DMS79 (cell line): ENCODE measurements at places on chromosomes 7 and 10.

DNA sequence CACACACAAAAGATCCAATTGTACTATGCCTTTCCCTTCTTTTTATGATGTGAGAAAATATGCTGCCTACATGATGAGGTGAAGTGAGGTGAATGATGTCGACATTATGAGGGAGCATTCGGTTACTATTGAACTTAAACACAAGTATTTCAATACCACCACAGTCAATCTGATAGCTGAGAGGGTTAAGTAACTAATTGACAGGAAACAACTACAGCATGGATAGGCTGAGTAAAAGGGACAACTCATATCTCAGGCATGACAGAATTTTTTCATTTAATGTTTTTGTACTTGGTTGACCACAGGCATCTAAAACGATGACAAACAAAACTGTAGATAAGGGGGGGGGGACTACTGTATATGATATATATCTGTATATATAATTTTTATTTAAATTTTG lies 488.9 kb downstream of the SH2D4B start:
- no peak for DNase-seq

DNA sequence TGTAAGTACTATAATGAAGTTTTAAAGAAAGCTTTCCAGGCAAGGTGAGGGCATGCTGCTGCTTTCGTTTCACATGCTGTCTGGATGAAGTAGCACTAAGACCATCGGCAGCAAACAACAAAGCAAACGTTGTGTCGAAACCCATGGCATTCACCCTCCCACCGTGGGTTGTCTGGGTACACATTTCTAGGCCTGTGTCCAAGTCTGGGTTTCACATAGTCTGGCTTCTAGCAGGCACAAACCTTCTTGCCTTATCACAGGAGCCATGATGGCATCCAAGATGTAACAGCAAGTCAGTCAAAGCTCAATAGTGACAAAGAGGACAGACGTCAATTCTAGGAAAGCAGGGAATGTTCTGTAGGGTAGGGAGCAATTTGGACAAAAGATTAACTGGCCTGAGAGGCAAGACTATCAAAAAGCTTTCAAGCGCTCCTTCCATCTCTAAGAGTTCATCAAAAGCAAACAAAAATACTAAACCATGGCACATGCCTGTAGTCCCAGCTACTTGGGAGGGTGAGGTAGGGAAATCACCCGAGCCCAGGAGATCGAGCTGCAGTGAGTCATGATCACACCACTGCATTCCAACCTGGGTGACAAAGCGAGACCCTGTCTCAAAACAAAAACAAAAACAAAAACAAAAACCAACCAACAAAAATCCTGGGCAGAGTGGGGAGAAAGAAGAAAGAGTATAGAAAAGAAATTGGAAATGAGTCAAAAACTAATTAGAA lies 42.7 kb downstream of the PAXIP1 start:
- DNase-seq: no peak

DNA sequence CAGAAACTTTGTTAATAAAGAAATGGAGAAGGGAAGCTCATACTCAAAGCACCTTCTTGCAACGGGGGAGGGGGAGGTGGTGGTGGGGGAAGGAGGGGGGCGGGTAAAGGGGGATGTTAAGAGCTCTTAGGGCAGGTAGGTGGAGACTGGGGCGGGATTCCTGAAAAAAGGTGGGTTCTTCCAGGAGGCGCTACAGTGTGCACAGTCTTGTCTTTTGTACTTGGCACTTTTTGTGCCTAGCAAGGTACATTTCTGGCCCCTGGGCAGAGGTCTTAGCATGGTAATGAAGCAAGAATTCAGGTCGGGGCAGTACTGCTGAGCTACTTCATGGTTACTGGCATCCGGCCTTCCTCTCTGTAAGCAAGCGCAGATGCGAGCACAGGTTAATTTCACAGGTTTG lies 15.2 kb upstream of the LAMB4 start:
- DNase-seq: no peak

DNA sequence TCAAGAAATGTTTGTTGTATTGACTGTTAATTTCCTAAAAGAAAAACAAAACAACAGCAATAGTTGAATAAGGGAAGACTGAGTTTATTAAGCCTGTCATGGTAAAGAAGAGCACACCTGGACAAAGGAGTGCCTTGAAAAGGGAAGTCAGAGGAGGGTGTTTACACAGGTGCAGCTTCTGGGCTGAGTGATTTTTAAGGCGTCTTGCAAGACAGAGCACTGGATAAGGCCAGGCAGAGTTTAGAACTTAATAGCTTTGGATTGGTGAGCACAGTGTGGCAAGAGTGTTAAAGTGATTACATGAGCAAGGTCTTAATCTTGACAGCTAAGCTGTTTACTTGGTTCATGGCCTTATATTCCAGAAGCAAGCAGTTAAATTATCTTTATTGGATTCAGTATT lies 423.2 kb downstream of the CNTNAP2 start:
- DNase-seq: peak; percentile 7

GRCh38 chr7:77327067-77327931 lies 88.8 kb downstream of the GSAP start:
- DNase-seq: no peak

DNA sequence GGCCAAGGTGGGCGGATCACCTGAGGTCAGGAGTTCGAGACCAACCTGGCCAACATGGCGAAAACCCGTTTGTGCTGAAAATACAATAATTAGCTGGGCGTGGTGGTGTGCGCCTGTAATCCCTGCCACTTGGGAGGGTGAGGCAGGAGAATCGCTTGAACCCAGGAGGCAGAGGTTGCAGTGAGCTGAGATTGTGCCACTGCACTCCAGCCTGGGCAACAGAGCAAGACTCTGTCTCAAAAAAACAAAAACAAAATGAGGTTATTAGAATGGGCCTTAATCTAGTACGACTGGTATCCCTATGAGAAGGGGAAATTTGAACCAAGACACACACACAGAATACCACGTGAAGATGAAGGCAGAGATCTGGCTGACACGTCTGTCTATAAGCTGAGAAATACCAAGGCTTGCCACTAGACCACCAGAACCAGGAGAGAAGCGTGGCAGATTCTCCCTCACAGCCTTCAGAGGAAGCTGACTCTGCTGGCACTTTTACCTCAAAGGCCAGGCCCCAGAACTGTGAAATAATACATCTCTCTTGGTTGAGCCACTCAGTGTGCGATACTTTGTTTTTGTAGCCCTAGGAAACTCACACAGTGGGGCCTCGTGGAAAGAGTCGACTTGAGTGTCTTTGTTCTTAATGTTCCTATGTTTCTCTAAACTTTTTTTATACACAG lies 59.6 kb downstream of the TMEM209 start:
- DNase-seq: no peak

DNA sequence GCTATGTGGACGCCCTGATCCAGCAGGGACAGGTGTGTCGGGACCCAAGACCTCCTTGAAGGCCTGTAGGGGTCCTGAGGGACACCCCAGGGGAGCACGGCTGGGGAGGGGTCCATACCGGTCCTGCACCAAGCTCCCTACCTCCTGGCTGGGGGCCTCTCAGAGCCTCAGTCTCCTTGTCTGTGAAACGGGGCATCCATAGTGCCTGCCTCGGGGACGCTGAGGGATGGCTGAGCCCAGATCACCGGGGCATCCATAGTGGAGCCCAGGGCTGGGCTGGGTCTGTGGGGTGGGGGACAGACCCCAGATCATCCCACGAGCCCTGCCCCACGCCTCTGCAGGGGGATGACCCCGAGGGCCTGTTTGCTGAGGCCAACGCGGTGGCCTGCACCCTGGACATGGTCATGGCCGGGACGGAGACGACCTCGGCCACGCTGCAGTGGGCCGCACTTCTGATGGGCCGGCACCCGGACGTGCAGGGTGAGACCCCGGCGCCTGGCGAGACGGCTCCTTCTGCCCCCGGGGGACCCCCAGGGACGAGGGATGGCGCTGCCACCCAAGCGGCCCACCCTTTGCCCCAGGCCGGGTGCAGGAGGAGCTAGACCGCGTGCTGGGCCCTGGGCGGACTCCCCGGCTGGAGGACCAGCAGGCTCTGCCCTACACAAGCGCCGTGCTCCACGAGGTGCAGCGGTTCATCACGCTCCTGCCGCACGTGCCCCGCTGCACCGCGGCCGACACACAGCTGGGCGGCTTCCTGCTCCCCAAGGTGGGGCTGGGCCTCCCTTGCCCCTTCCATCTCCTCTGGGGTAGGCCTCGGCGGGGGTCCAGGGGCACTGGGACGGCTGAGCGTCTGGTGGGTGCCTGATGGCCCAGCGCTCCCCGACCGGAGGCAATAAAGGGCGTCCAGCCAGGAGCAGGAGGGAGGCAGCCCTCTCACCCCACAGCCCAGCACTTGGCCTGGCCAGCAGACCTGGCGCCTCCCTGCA lies 4.1 kb downstream of the CYP2W1 start:
- no peak for DNase-seq

DNA sequence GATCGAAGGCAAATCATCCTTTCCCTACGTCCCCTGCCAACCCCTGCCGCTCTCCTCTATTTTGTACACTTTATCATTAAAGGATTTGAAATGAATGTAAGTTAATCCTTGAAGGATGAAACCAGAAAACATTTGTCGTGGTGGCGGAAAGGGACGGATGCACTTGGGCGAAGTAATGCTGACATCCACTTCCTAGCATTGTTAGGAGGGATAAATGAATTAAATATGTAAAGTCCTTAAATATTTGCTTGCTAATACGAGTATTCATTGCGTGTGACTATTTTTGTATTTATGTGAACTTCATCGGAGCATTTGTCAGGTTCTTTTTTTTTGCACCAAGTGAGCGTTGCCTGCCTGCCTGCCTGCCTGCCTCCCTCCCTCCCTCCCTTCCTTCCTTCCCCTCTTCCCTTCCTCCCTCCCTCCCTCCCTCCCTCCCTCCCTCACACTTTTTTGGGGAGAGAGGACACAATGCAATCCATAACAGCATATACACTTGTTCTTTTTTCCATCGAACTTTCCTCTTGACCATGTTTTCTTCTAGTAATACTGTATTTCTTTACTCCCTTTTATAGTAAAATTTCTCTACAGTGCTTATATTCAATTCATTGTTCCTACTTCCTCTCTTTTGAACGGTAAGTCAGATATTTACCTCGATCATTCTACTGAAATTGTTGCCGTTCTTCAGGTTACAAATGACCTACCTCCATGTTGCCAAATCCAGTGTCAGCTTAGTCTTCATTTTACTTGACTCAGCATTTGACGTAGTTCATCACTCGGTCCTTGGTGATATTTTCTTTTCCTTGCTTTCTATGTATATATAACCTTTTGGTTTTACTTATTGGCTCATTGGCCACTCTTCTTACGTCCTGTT lies 831 bp downstream of the CCDC7 start:
- peak; percentile 11 for DNase-seq

- no peak for DNase-seq
Observed at GRCh38 chr10:20381761-20382160, 515.4 kb downstream of the NEBL start.

- DNase-seq: no peak
Observed at GRCh38 chr10:77177589-77177988, 460.0 kb downstream of the KCNMA1 start.

GRCh38 chr7:28358423-28358868 lies 53.9 kb upstream of the CREB5 start:
- DNase-seq: no peak

- DNase-seq: peak; percentile 2
Observed at GRCh38 chr7:101521430-101521925, 107.6 kb downstream of the MYL10 start.

GRCh38 chr10:87590705-87591588 lies 68.7 kb upstream of the PAPSS2 start:
- DNase-seq: no peak

DNA sequence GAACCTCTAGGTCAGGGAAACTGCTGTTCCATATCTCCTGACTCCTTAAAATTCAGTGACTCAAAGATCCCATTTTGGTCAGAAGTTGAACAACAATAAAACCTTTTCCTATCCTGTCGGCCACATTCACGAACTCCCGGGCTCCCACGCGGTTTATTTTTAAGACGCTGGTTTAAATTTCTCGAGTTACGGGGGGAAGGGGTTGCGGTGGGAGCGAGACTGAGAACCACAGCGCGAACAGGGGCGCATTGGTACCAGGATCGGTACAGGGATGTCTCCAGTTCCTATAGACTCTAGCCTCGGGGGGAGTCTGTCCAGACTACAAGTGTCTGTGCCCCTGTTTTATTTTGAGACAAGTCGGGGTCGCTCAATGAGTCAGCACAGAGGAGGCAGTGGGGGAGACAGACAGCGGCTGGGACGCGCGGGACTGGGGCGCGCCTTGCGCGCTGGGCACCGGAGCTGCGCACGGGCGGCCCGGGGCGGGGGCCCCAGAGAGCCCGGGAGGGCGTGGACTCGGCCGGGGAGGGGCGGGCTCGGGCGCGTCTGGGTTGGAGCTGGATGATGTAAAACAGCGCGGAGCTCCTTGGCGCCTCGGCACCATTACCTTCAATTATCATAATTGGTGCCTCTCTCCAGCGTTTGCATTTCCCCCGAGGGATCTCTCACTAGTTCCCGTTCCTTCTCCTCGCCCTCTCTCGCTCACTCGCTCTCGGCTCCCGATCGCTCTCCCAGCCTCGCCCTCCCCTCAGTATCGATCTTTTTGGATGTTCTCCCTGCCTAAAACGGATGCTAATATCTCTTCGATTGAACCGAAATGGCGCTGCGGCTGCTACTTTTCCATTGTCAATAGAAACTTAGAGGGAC lies 8.7 kb upstream of the BAMBI start:
- DNase-seq: no peak

DNA sequence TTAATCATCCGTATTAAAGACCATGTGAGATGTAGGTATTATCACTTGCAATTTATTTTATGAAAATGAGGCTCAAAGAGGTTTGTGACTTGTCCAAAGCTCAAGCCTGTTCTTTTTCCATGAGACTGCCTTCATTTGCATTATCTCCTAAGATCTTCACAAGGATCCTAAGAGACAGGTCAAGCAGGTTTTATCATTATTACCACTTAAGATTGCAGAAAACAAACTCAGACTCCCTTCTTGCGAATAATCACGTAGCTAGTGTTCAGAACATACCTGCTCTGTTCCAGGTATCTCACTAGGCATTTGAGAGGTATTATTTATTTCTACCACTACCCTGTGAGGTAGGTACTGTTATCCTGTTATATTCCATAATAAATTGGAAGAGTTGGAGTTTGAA lies 64.8 kb downstream of the ZNRF2 start:
- no peak for DNase-seq

DNA sequence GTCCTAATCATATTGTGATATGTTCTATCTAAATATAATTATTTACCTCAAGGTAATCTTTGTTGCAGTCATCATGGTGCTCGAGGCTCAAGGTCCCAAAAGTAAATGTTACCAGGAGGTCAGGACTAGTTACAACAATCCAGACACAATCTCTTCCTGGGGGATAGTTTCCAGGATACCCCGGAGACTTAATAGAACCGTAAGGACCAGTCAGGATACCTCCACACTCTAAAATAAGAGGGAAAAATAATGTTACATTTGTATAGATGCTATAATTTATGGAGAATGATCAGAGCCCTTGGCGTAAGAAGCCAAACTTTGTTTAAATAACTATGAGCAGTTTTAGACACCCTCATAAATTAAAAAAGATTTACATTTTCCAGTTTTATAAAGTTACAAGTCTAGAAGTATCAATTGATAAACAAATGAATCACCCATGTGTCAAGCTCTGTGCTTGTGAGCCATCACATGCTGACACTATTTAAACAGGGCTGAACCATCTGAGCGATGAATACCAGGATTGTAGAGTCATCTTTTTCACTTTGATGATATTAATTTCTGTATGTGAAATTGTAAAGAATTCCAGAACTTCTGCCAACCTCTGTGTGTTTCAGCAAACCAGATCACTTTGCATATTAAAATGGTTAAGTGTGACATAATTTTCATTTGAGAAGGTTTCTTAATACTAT lies 41.3 kb downstream of the CUBN start:
- no peak for DNase-seq
